ENCODE measurements at places on chromosomes 16 and 17.

GRCh38 chr16:25771812-25772568 lies 80.2 kb downstream of the HS3ST4 start:
- no peak for DNase-seq

DNA sequence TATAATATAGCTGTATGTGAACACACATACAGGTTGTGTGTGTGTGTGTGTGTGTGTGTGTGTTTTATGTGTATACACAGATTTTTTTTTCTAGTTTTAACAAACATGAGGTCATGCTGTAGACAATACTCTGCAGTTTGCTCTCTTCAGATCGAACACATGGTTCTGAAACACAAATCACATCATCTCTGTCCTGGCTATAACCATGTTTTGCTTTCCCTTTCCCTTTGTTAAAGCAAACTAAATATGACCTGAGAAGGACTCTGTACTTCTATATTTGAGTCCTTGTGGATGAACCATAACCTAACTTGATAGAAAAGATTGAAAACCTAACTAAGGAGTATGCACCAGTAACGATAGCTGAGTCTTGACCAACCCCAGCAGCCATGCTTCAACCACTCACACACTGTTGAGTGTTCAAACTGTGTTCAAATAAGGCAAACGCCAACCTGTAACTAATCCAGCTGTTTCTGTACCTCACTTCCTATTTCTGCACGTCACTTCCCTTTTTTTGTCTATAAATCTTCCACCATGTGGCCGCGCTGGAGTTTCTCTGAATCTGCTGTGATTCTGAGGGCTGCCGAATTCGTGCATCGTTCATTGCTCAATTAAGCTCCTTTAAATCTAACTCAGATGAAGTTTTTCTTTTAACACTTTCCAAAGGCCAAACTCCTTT lies 303.8 kb downstream of the HS3ST3B1 start:
- DNase-seq, result no peak

- no peak for DNase-seq
These were observed at the start of gene FN3K for GRCh38 chr17:82734987-82735866. TSS of gene FN3K (plus strand) at chr17:82735615. CDS start at chr17:82735637, 22 bp downstream.

- no peak for DNase-seq
These were observed 4.3 kb upstream of the CYBA start for GRCh38 chr16:88655053-88655732.

DNA sequence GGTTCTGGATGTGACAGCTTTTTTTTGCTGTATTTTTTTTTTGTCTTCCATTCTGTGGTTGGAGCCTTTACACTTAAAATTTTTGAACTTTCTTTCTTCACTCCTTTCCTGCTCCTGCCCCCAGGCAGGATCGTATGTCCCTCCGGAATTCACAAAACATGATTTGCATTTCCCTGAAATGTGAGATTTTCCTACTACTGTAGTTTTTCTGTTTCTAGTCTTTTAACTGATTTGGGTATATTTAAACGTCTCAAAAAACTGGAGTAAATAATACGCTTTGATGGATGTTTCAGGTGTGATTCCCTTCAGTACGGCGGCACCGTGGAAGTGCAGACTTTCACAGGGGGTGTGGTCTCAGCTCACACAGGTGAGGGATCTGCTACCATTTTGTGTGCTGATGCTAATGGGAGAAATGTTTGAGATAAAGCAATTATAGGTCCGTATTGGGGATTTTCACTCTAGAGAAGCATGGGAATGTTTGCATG lies 686 bp downstream of the SRCAP start:
- DNase-seq, result no peak

DNA sequence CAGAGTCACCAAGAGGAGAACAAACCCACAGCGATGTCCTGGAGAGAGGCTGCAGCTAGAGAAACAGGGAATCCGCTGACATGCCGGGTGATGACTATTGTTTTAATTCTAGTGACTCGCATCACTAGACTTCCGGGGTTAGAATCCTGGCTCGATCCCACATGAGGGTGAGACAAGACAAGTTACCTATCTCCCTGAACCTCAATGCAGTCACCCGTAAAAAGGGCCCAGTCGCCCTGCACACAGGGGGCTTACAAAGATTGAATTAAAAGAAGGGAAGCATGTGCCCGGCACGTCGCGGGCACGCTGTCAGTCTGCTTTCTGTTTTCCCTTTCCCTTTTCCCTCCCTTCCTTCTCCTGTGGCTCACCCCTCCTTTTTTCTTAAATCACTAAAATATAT lies 212.9 kb upstream of the FOXF1 start:
- no peak for DNase-seq

DNA sequence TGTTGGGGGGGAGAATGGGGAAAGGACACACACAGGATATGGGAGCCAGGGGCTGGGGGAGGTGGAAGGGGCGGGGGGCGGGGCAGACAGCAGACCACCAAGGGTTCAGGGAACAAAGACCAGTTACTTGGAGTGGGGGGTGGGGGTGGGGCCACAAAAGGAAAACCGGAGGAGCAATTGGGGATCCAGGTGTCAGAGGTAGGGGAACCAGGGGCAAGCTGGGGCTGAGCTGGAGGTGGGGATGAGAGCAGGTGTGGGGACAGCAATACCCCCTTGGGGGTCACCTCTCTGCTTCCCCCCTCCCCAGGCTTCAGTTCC lies 1.4 kb upstream of the ORAI3 start:
- no peak for DNase-seq

Measured in GM12892 (cell line).